Activated naive CD4-positive, alpha-beta T cell treated with anti-CD3 and anti-CD28 coated beads, Interleukin-2, amount 10 ng/mL, durations not matched to agents 5 hours and 36 hours (primary cell): ENCODE measurements at places on chromosomes 16 and 17. TPM values are rescaled to one million over a fixed set of nuclear protein-coding genes. Genes with fewer than 3 reads are reported as not detected.

ATAD5 gene
- 21.2 TPM for total RNA-seq

PLXDC1 gene
- total RNA-seq: 13.4 TPM

ALOX12 gene
- total RNA-seq: not detected

FBXO47 gene
- total RNA-seq: not detected

TSPAN10 gene
- total RNA-seq: 0.48 TPM

KCNH4 gene
- 0.14 TPM for total RNA-seq
